ENCODE measurements at places on chromosomes 11 and 22. TPM values are rescaled to one million over a fixed set of nuclear protein-coding genes. Genes with fewer than 3 reads are reported as not detected.

Gene RCOR2
- 0.35 TPM for total RNA-seq

Gene RBMXL2
- total RNA-seq = not detected

Gene RIMBP3C
- total RNA-seq = 0.17 TPM

Gene NAV2
- total RNA-seq = 41.1 TPM

Gene MFNG
- total RNA-seq = 2.6 TPM

Gene NPAS4
- not detected for total RNA-seq

Gene TRIM51
- not detected for total RNA-seq

Gene SLC1A2
- 0.10 TPM for total RNA-seq

Gene ART1
- not detected for total RNA-seq

Gene SPDYC
- not detected for total RNA-seq

Gene MYO7A
- total RNA-seq = 0.35 TPM

Gene UCP3
- total RNA-seq = 0.17 TPM

Gene PGR
- total RNA-seq = under 0.01 TPM
